Kidney tubule cell (primary cell): ENCODE measurements at places on chromosomes 5 and 9.
A peak's percentile ranks its signal among the peaks of the same experiment; 100 is the strongest.

GRCh38 chr9:107360098-107360497, 77.0 kb downstream of the RAD23B start:
- peak; percentile 32 for DNase-seq

GRCh38 chr9:76561900-76562299, 102.9 kb downstream of the GCNT1 start:
- no peak for DNase-seq

DNA sequence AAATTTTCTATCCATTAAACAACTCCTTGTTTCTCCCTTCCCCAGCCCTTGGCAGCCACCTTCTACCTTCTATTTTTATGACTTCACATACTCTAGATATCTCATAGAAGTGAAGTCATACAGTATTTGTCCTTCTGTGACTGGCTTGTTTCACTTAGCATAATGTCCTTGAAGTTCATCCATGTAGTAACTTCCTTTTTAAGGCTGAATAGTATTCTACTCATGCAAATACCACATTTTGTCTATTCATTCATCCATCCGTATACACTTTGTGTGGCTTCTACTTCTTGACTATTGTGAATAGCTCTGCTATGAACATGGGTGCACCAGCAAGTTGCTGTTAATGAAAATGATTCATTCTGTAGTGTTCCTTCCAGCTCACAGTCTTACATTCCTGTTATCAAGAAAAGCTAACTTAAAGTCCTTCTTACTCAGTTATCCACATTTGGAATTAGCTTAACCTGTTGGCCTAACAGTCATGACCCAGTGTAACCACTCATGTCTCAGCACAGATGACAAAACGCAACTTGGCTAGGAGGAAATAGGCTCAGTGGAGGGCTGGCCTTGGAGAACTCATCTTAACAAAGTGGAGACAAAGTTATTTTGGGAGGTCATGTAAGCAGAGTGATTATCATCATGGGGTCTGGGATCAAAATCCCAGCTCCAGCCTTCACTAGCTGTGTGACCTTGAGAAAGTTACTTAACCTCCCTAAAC, 129.7 kb upstream of the MAP3K1 start:
- DNase-seq = peak; percentile 55

DNA sequence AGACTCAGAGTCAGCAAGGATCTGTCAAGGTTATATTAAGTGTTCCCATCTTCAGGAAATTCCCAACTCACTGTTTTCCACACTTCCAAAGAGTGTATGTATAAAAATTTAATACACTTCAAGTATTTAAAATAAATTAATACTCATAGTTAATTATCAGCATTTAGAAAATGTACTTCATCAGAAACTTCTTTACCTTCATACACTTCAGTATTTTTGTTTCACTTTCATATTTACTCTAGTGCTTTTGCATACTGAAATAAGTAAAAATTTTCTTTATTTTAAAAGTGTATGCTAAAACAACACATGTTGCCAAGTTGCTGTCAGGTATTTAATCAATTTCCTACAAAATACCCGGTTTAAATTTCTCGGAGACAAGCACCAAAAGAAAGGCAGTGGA, 16.5 kb downstream of the RICTOR start:
- DNase-seq = no peak

DNA sequence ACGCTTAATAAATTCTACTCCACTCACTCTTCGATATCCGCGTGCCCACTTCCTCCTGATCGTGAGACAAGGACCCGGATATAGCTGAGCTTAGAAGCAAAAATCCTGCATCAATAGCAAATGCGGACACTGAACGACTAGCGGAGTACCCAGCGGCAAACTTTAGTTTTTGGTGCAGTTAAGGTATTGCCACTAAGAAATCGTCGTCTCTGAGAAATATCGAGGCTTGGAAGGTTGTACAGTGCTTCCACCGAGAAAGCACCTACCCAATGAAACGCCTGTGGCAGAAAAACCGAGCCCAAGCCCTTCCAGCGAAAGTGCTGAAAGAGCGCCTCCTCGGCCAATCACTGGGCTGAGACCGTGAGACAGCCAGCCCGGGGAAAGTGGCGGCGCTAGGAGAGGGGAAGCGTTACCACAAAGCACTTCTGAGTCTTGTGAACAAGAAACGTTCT, 32.2 kb downstream of the ANXA2R start:
- peak; percentile 66 for DNase-seq

GRCh38 chr5:96031180-96031579, 69.5 kb upstream of the ELL2 start:
- DNase-seq = no peak

DNA sequence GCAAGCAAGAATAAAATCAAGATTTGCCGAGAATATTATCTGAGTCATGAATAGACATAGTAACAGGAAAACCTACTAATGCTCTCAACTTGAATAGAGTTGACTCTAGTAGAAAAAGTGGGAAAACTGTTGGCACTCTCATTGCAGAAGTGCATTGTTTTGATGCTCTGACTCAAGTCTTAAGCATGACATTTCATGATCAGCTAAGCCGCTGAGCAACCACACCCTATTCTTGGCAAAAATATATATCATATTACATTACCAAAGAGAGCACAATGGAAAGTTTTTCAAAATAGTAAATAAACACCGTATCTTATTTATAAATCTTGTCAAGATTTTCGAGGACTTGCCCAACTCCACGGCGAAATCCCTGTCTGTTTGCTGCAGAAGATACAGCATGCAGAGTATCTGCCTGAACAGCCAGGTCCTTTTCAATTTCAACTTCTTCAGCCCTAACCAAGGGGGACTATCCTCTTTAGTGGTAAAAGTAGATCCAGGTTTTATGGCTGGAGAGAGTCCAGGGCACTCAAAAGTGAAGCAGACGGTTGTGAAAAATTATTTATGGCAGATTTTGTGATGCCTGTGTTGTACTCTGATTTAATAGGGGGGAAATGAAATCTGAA, 13.9 kb upstream of the ADAMTSL1 start:
- DNase-seq = peak; percentile 48

DNA sequence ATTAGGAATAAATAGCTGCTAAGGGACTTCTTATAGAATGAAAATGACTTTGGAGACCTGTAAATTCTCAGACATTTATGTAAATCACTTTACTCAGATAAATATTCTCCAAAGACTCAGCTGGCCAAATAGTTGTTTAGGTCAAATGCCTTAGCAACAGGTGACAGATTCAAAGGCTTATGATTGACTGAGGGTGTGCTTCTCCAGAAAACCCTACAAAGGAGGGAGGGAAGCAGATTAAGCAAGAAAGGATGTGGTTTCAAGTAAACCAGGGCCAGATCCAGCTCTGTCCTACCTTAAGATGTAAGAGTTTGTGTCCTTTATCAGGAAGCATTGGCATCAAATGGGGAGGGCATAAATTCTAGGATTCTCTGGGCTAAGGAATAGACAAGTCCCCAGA, 433.0 kb downstream of the TLE1 start:
- no peak for DNase-seq

GRCh38 chr5:43648499-43649124, 45.6 kb downstream of the NNT start:
- no peak for DNase-seq

- DNase-seq = no peak
Observed at GRCh38 chr9:132125944-132126679, 35.7 kb upstream of the NTNG2 start.

DNA sequence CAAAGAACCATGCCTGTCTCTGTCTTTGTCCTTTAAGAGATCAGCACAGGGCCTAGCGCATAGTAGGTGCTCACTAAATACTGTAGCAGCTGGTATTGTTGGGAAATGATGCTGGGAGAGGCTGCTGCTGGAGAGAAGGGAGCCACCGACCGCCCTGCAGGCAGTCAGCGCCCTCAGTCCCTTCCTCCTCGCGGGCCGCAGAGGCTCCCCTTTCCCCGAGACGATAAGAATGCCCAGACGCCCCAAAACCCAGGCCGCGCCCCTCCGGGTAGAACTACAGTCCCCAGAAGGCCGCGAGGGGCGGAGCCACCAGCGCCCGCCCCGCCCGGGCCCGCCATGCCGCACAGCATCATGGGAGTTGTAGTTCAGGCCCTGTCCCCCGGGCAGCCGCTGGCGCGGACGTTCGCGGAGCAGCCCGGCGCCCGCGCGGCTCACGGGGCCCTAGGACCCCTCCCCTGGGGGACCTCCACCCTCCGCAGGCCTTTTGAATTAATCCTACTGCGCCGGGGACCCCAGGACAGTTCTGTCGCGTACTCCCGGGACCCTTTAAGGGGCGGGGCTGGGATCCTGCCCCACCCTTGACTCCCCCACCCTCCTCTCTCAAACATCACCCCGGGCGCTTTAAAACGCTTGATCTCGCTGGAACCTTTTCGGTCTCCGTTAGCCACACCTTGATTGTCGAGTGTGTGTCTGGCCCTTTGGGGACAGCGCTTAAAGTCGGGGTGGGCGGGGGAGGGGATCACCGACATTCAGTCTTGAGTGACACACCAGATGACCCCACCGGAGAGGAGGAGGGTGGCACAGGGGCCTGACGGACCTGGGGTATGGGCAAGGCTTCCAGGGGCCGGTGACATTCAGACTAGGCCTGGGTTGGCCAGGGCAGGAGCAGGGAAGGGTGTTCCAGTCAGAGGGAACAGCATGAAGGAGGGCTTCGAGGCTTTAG, 24.8 kb upstream of the IER5L start:
- peak; percentile 66 for DNase-seq

- no peak for DNase-seq
Observed at GRCh38 chr9:76610011-76610352, 151.0 kb downstream of the GCNT1 start.

GRCh38 chr5:157747766-157748700, 4.5 kb downstream of the LSM11 start:
- no peak for DNase-seq

DNA sequence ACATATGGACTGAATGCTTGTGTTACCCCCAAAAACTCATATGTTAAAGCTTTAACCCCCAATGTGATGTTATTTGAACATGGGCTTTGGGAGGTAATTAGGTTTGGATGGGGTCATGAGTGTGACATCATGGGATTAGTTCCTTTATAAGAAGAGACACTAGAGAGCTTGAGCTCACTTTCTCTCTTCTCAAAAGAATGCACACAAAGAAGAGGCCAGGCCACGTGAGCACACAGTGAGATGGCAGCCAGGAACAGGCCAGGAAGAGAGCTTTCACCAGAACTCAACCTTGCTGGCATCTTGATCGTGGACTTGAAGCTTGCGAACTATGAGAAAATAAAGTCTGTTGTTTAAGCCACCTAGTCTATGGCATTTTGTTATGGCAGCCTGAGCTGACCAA, 360.6 kb downstream of the NR2F1-AS1 start:
- DNase-seq = no peak

- no peak for DNase-seq
Observed at GRCh38 chr5:75366787-75367186, 29.8 kb downstream of the HMGCR start.

GRCh38 chr5:107885601-107886000, 214.9 kb upstream of the EFNA5 start:
- DNase-seq = no peak

DNA sequence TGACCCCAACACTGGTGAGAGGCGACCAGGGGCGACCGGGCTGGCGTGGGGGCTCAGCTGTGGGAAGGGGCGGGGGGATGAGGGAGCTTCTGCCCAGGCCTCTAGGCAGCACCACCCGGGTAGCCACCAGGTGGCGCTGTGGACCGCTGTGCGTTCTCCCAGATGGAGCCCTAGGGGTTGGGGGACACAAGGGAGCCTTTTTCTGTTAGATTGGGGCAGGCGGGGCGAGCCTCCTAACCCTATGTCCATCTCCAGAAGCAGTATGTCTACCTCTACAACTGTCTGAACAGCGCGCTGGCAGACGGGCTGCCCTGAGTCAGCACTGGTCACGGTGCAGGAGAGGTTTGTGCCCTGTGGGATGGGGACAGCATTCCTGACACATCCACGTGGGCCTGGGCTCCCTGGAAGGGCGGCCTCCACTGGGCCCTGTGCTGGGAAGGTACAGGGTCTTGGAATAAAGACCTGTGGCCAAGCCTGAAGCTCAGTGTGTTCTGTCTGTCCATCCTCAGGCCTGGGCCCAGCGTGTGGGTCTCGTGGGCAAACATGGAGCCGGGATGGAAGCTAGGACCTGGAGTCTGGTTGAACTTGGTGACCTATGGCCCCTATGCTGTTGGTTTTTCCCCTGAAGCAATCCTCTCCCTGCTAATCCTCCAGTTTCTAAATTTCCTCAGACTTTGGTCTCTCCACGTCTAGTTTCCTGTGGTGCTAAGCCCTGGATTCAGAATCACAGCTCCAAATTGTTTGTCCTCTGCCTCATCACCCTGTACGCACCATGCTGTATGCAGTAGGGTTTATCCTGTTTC, 23.1 kb upstream of the SPTLC1 start:
- DNase-seq = peak; percentile 61

DNA sequence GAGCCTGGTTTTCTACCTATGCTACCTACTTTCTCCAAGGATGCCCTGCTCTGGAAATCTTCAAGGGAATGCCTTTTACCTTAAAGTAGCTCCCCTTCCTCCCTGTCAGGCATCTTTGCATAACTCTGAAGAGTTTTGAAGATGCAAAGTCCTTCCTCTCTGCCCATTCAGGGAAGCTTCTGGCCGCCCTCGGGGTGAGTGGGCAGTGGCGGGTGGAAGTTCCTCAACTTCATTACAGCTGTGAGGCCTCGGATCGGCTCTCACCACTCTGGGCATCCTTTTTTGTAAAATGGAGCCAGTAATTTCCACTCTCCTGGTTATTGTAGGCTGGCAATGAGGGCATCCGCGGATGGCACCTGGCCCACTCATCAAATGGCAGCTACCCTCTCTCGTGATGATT, 31.7 kb upstream of the STXBP1 start:
- DNase-seq = no peak
